ENCODE measurements at places on chromosomes 1 and 21. TPM values are rescaled to one million over a fixed set of nuclear protein-coding genes. Genes with fewer than 3 reads are reported as not detected.

- DNase-seq: no peak
Observed at GRCh38 chr1:221272940-221273339, 393.7 kb downstream of the HLX start.

GRCh38 chr1:181131255-181131941 lies 42.9 kb downstream of the IER5 start:
- no peak for DNase-seq

GRCh38 chr1:155077346-155077745 lies 1.3 kb upstream of the EFNA3 start:
- DNase-seq: no peak

DNA sequence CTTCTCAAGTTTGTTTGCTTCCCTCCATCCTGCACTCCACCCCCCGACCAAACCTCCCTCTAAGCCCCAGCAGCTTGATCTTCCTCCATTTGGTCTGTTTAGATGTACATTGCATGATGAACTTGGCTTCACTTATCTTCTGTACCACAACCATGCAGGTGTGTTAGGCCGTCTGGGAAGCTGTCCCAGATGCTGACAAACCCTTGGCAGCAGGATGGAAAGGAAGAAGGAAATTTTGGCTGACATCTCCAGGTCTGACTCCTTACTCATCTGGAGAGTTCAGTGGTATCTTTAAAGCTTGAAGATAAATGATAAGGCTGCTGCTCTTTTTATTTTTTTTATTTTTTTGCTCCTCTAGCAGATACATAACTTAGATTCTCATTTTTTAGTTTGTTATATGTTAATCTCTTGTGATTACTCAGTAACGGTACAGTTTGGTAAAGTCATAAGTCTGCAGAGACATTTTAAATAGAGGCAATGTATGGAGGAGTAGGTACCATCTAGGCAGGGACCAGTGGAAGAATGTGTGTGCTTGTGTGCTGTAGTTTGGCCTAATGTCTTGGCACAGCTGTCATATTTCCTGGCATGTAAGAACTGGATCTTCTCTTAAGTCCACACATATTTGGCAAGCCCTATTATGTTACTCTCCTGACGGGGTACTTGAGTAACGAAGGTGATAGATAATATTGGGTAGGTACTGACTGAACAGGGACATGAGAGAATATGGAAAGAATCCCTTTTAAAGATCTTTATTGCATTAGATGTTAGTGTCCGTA lies 79.7 kb downstream of the CACHD1 start:
- no peak for DNase-seq

DNA sequence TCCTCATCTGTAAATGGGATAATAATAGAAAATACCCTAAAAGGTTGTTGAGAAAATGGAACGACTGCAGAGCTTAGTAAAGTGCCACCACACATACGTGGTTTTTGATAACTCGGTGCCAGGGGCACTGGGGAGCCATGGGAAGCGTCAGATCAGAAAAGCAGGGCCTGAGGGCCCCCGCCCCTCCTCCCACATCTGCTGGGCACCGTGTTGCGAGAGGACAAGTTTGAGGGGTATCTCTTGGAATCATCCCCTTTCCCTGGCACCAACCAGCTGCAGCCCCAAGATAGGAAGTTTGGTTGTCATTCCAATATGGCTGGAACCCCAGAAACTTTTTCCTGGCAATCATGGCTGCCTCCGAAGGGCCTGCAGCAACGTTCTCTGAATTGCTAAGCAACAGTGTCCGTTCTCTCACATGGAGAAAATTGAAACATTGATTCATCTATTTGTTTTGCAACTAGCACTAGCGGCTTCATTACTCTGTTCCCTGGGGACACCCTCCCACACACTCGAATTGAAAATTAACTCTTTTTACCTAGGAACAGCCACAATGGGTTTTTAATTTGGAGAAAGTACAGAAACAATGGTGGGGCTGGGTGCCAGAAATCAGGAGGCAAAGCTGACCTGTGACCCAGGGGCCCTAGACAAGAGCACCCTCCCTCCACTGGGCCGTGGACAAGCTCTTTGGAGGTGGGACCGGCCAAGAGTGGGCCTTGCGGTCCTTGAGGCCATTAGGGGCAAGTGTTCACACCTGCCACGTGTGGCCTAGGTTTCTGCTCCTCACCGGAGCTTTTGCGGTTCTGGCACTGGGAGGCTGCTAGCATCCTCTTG lies 190.0 kb upstream of the VAMP3 start:
- DNase-seq: no peak

DNA sequence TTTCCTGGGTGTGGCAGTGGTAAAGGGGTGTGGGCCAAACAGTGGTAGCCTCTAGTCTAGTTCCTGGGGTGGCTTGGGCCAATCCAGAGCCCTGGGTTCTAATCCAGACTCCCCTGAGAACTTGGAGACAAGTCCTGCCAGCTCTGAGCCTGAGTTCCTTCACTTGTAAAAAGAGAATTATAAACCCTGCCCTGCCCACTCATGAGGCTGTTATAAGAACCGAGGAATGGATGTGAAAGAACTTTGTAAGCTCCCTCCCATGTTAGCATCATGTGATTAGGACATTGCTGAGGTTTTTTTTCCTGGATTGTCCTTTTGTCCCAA lies 131.0 kb downstream of the RRAGC start:
- DNase-seq: no peak

- DNase-seq: no peak
Observed at GRCh38 chr21:20999659-21000058, 1.4 kb downstream of the NCAM2 start.

GRCh38 chr1:96365596-96366390 lies 355.8 kb upstream of the PTBP2 start:
- DNase-seq: no peak

AIM2 gene
- 3.0 TPM for total RNA-seq

SAMD13 gene
- 8.1 TPM for total RNA-seq

DRAM2 gene
- 59.1 TPM for total RNA-seq

NIT1 gene
- total RNA-seq: 18.9 TPM

Measured in urinary bladder (tissue), 4 donors.